CD4-positive, alpha-beta T cell treated with Interleukin-15 for 1 hour (primary cell): ENCODE measurements at places on chromosomes 7 and 10.
A peak's percentile ranks its signal among the peaks of the same experiment; 100 is the strongest.

DNA sequence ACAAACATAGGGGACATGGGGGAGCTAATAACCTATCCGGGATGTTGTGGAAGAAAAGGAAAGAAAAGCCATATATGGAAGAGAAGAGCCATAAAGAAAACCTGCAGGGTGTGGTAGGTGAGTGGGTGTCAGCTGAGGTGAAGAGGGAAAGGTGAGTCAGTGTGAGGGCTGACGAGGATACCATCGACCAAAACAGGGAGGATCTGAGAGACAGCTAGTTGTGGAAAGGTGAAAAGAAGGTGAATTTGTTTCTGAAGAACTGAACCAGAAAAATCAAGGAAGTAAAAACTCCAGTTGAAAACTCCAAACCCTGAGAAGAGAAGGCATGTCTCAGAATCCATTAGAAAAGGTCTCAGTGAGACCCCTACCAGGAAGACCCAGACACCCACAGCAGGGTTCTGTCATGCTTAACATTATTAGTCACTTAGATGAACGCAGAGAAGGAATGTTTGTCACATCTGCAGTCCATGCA is 4.1 kb downstream of the BLNK start:
- no peak for DNase-seq

GRCh38 chr10:89516149-89516832 is 19.1 kb downstream of the SLC16A12 start:
- DNase-seq, result no peak

GRCh38 chr10:88880282-88881076 is 434 bp downstream of the STAMBPL1 start:
- DNase-seq, result peak; percentile 66

GRCh38 chr10:75207857-75208144 is 2.8 kb upstream of the VDAC2 start:
- no peak for DNase-seq

GRCh38 chr7:137875746-137876145 is 29.0 kb upstream of the DGKI start:
- no peak for DNase-seq

GRCh38 chr7:98375664-98376063 is 25.2 kb downstream of the BAIAP2L1 start:
- no peak for DNase-seq

DNA sequence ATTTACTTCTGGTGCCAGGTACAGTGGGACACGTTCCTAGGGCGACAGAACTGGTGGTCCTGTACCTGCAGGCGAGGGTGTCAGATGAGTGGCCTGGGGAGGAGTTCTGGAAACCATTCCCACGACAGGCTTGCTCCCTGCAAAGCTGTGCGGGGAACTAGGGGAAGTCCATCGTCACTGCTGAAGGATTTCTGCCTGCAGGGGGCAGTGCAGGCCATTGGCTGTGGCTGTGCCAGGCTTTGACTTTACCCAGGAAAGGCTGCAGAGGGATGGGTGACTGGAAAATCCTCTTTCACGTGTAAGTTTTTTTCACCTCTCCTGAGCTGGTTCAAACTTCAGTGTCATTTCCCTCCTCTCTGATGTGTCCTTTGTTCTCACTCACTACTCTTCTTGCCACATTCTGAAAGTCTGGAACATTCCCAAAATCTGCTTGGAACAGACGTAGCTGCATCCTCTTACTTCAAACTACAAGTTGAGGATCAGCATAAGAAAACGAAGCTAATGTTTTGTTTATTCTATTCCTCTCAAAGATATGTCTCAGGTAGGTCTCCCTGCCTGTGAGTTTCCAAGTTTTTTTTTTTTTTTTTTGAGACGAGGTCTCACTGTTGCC is 126.5 kb downstream of the SH2D4B start:
- peak; percentile 39 for DNase-seq

DNA sequence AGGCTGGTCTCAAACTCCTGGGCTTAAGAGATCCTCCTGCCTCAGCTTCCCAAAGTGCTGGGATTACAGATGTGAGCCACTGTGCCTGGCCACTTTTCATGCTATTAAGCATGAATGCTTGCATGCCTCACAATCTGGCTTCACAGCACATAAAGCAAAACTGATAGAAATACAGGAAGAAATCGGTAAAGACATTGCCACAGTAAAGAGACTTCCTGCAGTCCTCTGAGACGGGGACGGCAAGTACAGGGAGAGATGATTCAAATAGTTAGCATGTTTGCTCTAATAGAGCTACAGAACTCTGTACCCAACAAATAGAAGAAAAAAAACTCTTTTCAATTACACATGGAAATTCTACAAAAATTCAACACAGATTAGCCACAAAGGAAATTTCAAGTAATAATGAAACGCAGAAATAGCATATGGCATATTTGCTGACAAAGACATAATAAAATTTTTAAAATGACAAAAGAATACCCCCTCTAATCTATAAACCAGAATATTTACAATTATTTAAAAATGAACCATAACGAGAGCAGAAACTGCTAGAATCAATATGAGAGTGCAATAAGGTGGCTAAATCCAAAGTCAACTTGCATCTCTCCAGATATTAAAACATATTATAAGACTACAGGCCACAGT is 32.3 kb downstream of the CARD11 start:
- DNase-seq, result no peak

GRCh38 chr7:28316489-28316888 is 95.8 kb upstream of the CREB5 start:
- no peak for DNase-seq

- no peak for DNase-seq
Observed at GRCh38 chr7:72710983-72711382, 117.0 kb downstream of the TYW1B start.

DNA sequence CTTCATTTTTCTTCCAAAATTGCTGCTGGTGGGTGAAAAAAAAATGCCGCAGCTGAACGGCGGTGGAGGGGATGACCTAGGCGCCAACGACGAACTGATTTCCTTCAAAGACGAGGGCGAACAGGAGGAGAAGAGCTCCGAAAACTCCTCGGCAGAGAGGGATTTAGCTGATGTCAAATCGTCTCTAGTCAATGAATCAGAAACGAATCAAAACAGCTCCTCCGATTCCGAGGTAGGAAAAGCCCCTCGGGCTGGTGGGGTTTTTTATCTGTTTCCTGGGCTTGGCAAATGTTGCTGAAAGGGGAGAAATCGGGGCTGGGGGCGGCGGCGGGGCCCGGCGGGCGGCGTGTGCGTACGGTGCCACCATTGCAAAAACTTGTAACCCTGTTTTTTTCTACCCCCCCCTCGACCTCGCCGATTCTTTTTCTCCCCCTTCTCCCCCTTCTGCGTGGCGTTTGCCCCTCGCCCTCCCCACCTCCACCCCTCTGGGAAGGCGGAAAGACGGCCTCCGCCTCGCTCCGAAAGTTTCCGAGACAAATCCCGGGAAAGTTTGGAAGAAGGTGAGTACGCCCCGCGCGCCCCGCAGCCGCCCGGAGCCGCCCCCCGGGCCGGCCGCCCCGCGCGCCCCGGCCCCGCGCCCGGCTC is 789 bp downstream of the TCF7L2 start:
- no peak for DNase-seq

DNA sequence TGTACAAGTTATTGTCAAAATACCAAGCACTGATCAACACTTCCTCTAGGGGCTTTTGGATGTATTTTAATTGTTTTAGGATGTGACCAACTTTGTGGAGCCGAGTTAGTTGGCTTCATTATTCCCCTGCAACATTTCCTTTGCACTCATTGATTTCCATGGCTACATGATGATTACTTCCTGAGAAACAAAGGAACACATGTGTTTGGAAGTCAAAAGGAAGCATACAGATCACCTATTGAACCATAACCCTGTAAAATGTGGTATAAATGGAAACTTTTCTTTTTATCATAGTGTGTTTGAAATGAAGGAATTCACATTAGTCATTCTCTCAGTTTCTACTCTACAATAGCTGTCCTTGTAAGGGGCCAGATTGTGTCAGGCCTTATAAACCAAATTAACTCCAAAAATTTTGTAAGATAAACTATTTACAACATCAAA is 32.2 kb upstream of the EXOC6 start:
- DNase-seq, result no peak

DNA sequence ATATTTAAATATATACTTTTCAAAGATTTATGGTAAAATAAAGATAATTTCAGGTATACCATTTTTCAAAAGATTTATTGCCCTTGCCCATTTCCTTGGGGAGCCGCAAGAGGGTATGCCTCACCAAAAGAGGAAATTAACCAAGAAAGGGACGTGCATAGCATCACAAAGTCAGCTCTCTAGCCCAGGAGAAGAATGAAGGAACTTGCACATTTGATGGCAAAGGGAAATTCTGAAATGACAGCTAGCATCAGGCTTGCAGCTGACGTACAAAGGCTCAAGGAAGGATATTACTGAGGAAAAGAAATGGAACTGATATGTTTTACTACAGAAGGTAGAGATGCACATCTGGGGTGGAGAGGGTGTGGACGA is 93.6 kb upstream of the RSU1 start:
- peak; percentile 19 for DNase-seq

GRCh38 chr10:22712211-22712955 is 2.0 kb downstream of the PIP4K2A start:
- DNase-seq, result no peak

GRCh38 chr10:75049316-75050148 is 61.9 kb upstream of the SAMD8 start:
- DNase-seq, result no peak

DNA sequence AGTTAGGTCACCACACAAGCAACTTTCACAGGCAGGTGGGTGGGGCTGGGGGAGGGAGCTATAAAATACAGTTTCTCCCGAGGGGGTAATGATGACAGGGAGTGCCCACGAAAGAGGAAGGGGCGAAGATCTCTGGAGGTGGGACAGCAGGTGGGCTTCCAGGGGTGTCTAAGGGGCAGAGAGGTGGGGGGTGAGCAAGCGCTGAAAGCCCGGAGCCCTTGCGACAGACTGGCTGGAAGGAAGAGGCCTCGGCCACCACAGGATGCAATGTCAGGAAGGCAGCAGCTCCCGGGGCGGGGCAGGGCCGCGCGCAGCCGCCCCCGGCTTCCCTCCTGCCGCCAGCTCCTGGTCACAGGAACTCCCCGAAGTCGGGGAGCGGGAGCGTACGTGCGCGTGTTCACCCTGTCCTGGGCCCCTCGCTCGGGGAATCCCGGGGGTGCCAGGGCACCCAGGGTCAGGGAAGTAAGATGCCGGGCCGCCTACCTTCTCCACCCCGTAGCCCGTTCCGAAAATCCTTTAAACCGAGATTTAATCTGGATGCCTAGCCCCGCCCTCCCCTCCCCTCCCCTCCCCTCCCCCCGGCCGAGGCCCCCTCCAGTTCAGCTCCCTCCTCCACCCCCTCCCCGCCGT is 105.2 kb upstream of the PPIF start:
- peak; percentile 79 for DNase-seq

DNA sequence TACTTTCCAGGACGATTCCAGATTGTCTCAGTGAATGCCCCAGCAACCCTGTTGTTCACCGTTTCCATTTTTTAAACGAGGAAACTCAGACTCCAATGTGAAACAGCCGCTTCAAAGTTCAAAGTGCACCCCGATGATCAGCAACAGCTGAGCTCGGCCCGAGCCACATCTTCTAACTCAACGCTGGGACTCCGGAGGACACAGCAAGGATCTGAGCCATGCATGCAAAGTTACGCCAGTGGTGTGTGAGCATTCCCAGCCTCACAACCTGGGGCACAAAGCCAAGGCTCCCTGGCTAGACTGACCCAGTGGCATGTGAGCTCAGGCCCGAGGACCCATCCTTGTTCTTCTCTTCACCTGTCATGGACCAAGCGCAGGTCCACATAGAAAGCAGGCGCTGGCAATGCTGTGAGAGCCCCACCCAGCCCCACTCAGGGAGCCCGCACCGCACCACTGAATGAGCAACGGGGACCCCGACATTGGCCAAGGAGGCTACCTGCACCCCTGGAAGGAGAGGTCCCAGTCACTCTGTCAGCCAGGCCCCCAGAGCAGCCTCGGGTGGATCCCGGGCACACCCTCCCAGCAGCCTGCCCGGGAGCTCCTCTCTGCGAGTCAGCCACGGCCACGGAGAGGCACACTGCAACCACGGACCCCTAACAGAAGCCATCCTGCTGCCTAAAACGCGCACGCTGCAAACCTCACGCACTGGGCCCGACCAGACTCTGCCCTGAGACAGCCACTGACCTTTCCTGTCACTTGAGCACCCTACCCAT is 82.9 kb downstream of the MAD1L1 start:
- DNase-seq, result no peak

DNA sequence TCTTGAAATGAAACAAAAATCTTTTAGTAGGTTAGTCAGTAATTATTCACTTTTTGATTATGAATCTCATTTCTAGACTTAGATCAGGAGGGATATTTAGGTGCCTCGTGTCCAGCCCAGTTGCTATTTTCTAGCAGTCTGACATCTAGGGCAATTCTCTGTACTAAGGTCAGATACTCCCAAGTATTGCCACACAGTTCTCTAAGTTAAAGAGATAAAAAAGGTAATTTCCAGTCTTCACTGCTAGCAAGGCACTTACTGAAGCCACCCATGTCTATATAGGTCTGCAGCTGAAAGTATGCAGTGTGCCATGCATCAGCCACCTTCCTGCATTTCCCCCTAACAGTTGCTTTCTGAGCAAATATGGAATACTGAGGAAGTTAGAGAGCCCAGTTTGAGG is 83.4 kb downstream of the PON1 start:
- DNase-seq, result no peak

DNA sequence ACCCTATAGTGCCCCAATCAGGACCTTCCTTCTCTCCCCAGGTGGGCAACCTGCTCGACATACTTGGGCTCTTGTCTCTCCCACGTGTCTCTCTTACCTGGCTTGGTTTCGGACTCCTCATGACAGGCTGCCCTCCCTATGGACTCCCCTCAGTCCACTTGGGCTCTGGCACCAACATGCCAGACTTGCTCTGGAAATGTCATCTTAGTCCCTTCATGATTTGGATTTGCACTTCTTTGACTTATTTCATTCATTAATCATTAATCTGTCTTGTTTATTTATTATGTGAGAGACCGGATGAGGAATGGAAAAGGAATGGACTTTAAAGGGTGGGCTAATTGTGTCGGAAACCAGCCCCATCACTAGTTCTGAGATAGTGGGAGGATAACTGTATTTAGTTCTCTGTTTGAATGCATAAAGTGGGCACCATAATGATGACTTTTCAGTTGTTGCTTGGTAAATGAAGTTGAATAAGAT is 108.0 kb downstream of the SND1 start:
- no peak for DNase-seq
